ENCODE measurements at places on chromosomes 11 and 22.
A peak's percentile ranks its signal among the peaks of the same experiment; 100 is the strongest.

GRCh38 chr11:133935551-133935910, 21.2 kb downstream of the IGSF9B start:
- no peak for DNase-seq

GRCh38 chr11:100682247-100682969, 4.7 kb upstream of the ARHGAP42 start:
- DNase-seq, result peak; percentile 45

- no peak for DNase-seq
These were observed 15.5 kb upstream of the OR52K1 start for GRCh38 chr11:4466871-4467442.

- DNase-seq, result no peak
These were observed 84.0 kb upstream of the SHANK2 start for GRCh38 chr11:71336176-71336995.

- no peak for DNase-seq
These were observed 30.2 kb downstream of the ZBTB16 start for GRCh38 chr11:114089748-114090147.

- DNase-seq, result no peak
These were observed 56.4 kb downstream of the UBASH3B start for GRCh38 chr11:122711831-122712381.

- DNase-seq, result peak; percentile 33
These were observed 17.2 kb upstream of the C1QTNF4 start for GRCh38 chr11:47611348-47611794.
